HuH-7.5 (cell line): ENCODE measurements at places on chromosomes 5 and 9.

DNA sequence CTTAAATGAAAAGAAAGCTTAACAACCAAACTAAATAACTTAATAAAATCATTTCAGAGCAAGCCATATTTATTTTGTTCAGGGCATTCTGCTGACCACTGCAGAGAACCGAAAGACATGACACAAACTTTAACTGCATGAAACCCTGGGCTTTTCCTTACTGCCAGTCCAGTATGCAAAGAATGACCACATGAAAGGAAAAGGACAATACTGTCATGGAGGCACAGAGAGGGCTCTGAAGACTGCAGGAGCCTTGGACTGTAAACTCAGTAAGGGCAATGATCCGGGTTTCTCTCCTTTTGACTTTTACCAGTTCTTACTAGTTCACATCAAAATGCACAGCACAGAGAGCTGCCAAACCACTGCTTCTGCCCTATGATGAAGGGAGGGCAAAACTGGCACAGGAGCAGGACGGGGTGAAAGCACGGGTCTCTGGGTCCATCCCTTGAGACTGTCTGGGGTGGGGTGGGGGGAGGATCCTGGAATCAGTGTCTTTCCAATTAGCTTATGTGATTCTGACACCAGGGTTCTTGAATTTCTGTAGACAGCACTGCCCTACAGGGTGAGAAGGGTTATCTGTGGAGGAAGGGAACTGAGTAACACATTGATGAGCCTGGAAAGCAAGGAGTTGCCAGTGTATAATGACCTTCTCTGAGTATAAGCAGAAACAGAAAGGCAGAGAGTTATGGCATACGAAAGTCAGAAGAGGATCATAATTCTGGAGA lies 44.7 kb downstream of the RNF130 start:
- no peak for DNase-seq

- DNase-seq = no peak
Observed at GRCh38 chr5:77281969-77282336, 71.5 kb downstream of the PDE8B start.

DNA sequence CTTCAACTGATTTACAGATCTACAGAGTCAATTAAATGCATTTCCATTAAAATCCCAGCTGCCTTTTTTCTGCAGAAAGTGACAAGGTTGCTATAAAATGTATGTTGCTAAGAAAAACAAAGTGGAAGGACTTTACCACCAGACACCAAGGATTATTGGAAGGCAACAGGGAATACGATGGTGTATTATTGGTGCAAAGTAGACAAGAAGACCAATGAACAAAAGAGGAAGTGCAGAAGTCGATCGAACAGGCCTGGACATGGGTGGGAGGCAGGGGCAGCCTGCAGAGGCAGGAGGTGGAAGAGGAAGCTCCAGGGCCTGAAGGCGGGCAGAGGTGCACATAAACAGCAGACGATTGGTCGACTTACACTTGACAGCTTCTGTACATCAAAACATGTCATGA lies 10.6 kb upstream of the SLC6A19 start:
- DNase-seq = no peak

- DNase-seq = no peak
Observed at GRCh38 chr5:179163236-179164155, 103.3 kb downstream of the ZNF354C start.

DNA sequence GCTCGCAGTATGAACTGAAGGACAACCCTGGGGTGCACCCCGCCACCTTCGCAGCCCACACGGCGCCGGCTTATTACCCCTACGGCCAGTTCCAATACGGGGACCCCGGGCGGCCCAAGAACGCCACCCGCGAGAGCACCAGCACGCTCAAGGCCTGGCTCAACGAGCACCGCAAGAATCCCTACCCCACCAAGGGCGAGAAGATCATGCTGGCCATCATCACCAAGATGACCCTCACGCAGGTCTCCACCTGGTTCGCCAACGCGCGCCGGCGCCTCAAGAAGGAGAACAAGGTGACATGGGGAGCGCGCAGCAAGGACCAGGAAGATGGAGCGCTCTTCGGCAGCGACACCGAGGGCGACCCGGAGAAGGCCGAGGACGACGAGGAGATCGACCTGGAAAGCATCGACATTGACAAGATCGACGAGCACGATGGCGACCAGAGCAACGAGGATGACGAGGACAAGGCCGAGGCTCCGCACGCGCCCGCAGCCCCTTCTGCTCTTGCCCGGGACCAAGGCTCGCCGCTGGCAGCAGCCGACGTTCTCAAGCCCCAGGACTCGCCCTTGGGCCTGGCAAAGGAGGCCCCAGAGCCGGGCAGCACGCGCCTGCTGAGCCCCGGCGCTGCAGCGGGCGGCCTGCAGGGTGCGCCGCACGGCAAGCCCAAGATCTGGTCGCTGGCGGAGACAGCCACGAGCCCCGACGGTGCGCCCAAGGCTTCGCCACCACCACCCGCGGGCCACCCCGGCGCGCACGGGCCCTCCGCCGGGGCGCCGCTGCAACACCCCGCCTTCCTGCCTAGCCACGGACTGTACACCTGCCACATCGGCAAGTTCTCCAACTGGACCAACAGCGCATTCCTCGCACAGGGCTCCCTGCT lies 3.8 kb downstream of the IRX1 start:
- DNase-seq = no peak

DNA sequence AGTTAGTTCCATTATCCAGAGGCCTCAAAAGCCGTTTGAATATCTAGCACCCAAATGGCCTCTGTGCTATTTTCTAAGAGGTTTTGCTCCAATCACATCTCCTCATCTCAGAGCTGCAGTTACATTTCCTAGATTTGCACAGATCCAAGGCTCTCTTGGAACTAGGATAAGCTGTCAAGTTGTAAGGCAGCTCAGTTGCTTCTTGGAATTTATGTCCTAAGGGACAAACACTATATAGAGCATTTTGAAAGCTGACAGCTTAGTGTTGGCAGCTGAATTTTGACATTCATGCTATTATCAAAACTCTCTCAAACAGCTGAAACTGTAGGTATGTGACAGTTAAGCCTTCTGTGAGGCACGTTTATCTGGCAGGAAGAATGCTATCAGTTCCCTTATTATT lies 97.0 kb downstream of the MACIR start:
- DNase-seq = no peak

DNA sequence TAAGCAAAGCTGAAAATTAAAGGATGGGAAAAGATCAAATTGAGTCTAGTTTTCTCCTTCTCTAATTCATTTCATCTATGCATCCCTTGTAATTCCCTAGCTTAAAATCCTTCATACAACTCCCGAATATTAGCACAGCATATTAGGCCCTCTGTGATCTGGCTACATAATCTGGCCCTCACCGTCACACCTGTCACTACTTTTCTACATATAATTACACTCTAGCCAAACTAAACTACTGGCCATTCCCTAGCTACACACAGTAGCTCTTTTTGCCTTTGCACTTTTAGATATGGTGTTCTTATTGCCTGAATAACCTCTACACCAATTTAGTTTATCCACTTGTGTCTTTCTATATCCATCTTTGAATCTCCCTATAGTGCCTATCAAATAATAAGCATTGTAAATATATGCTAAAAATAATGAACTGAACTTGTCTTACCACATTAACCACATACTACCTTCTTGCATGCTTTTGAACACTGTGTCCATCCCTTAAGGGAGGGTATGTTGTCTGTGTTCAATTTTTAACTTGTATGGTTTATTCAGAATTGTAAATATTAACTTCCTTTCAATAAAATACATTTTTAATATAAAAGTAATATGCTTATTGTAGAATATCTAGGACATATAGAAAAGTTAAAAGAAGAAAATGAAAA lies 15.9 kb downstream of the RANBP6 start:
- DNase-seq = no peak
